Effector memory CD8-positive, alpha-beta T cell (primary cell): ENCODE measurements at places on chromosomes 2 and 18.

- DNase-seq, result no peak
Measured at GRCh38 chr2:51401546-51401945, 369.6 kb upstream of the NRXN1 start.

GRCh38 chr18:23793985-23794867, 105.0 kb downstream of the LAMA3 start:
- DNase-seq, result no peak

GRCh38 chr2:140580532-140581151, 1550.2 kb downstream of the LRP1B start:
- DNase-seq, result no peak

DNA sequence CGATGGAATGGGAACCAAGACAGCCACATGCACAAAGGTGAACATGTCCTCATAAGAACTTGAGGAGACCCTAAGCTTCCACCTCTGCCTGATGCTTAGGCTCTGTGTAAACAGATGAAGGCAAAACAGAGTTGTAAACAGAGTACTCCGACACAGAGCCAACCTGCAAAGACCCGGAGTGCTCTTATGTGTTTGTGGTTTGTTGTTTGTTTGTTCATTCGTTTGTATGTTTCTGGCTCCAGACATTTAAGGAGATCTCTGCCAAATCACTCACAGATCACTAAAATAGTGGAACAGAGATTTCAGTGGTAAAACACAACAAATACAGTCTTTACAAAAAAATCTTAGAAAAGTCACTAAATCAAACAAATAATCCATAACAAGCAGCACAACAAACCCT, 294.9 kb downstream of the EIPR1 start:
- no peak for DNase-seq

GRCh38 chr2:235002198-235003095, 50.6 kb downstream of the SH3BP4 start:
- DNase-seq, result no peak

GRCh38 chr2:18473241-18474181, 86.9 kb downstream of the RDH14 start:
- DNase-seq, result no peak

GRCh38 chr2:24083567-24084385, 858 bp downstream of the TP53I3 start:
- no peak for DNase-seq

GRCh38 chr18:3572761-3573160, 122.8 kb downstream of the TGIF1 start:
- no peak for DNase-seq

DNA sequence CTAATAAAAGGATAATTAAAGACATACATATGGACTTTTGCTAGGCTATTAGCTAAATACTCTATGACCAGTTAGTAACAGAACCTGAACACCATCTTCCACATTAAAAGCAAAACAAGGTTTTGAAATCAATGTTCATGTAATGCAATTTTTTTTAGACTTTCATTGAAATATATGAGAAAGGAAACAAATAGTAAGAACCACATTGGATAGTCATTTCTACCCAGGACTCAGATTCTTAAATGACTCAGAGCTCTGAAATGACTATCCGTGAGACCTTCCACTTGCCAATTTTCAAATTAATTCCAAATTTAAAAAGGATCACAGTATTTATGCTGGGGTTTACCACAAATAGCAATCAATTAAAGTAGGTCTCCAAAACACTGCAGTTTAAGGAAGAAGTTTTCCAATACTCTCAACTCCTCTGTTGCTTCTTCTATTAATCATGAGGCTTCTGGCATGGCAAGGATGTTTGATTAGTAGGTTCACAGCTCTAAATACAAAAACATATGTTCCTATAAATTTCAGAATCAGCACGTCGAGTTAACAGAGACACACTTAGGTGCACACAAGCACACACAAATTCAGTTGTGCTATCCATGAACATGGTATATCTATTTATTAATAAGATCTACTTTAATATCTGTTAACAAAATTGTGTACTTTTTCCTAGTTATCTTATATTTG, 841.0 kb downstream of the RNF144A start:
- DNase-seq, result no peak

- DNase-seq, result no peak
Measured at GRCh38 chr2:199452260-199452990, 5.3 kb downstream of the SATB2 start.

DNA sequence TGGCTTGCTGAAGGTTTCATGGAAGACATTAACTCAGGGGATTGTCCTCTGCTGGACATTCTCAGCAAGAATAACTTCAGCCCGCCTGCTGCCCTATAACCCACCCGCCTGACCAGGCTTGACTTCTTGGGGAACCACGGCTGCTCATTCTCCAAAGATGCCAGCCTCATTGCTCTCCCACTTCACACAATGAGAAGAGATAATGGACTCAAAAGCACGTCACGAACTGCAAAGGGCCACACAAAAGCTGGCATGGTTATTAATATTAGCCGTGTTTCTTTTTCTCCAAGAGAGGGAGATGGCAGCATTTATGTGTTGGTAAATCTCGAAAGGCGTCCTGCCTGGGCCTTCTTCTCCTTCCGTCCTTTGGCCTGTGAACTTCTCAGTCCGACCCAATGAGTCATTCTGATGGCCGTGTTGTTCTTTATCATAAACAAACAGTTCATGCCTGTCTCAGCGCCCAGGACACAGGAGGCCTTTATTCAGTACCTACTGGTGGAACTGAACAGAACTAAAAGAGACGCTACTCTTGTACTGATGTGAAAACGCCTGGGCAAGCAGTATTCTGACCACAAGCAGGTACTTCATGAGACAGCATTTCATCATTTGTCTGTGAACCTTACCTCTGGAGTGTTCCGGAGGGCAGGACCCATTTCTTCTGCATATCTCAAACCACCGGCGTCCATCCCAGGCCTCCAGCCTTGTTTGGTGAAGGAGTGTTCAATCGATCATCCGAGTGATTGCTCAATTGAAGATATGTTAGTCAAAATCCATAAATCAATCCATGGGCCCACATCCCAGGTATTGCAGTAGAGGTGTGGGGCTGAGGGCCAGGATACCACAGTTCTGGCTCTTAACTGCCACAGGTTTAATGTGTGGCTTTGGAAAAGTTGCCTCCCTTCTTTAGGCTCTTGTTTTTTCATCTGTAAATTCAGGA, 25.1 kb upstream of the KLHL29 start:
- DNase-seq, result no peak

GRCh38 chr18:26551695-26552081, 3.3 kb upstream of the KCTD1 start:
- DNase-seq, result no peak

DNA sequence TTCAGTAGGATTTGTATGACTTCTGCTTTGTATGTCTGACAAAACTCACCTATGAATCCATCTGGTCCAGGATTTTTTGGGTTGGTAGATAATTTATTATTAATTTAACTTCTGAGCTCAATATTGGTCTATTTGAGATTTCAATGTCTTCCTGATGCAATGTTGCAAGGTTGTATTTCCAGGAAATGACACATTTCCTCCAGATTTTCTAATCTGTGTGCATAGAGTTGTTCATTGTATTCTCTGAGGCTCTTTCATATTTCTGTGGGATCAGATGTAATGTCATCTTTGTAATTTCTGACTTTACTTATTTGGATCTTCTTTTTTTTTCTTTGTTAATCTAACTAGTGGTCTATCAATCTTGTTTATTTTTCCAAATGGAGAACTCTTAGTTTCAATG, 584.7 kb upstream of the SETBP1 start:
- DNase-seq, result no peak

GRCh38 chr2:233140978-233141377, 80.8 kb downstream of the INPP5D start:
- no peak for DNase-seq

GRCh38 chr2:44532031-44532430, 170.3 kb downstream of the CAMKMT start:
- DNase-seq, result no peak
